Endothelial cell (in vitro differentiated cells): ENCODE measurements at places on chromosomes 11 and 22. TPM values are rescaled to one million over a fixed set of nuclear protein-coding genes. Genes with fewer than 3 reads are reported as not detected.

GRCh38 chr22:46390652-46391301, 55.3 kb downstream of the TRMU start:
- DNase-seq, result no peak

GRCh38 chr11:3046641-3047040, 10.6 kb downstream of the CARS1 start:
- no peak for DNase-seq

GRCh38 chr22:35315141-35315854, 15.6 kb downstream of the TOM1 start:
- no peak for DNase-seq

GRCh38 chr22:43569111-43569510, 157.3 kb downstream of the MPPED1 start:
- no peak for DNase-seq

- no peak for DNase-seq
Measured at GRCh38 chr11:19232910-19233503, 7.7 kb downstream of the E2F8 start.

GRCh38 chr11:130477586-130478203, 29.2 kb downstream of the ADAMTS15 start:
- no peak for DNase-seq

DNA sequence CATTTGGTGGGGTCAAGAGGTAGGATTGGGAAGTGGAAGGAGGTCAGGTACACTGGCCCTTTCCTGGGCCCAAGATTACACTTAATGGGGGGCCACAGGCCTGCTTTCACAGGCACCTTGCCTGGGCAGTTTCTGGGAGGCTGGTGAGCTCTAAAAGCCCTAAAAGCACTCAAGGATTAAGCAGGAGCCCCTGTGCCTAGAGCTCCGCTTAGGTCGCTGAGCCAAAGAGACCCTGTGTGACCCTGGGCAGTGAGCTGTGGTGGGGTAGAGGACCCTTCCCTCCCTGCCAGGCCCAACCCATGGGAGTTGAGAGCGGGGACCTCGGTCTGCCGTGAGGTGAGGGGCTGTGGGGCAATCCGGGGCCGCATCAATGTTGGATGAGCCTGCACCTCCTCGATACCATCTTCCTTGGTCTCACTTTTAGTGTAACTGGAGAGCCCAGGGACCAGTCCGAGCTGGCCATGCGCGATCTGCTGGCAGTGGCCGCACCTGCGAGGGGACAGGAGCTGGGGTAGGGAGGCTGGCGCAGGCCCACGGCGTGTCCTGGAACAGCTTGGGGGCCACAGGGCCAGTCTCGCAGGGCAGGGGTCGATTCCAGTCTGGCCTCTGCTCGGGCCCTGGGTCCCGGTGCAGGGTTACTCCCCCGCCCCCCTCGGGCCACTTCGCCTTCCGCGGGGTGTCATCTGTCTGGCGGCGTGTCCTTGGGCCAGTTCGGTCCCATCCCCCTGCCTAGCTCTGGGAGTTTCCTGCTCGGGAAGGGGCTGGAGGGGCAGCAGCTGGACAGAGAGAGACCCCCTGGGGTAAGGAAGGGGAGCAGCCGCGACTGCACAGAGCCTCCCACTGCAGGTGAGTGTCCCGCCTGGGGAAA, 44.3 kb downstream of the EIF3F start:
- no peak for DNase-seq

DNA sequence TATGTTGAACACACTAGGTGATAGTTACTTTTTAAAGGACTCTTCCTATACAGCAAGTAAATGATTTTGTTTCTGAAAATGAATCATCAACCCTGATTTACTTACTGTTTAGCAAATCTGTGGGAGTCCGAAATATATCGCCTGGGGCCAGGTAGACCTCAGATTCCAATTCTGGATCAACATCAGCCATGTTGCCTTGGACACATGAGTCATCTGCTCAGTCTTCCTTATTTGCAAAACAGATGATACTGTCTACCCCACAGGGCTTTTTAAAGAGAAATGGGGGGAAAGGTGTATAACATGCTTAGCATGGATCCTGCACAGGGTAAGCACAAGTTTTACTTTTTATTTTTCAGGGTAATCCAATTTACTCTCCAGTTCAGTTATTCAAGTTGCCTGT, 324.2 kb downstream of the TENM4 start:
- no peak for DNase-seq

- no peak for DNase-seq
Measured at GRCh38 chr11:77525455-77526091, 51.7 kb upstream of the PAK1 start.

- DNase-seq, result no peak
Measured at GRCh38 chr11:12835286-12835685, 161.1 kb downstream of the TEAD1 start.

DNA sequence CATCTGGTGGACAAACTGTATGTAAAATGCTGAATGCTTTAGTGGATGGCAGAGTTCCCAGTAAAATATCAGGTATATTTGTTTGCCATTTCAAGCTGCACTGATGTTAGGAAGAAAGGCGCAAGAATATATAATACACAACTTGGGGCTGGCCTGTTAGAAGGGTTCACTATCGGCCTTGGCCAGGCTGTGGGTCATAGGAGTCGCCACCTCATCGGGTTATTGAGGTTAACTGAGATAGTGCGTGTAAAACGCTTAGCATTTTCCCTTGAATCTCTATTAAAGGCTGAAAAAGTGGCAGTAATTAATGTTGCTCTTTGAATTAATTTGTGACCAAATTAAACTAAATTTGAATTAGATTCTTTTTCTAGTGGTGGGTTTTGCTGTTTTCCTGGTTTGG, 5.1 kb downstream of the FAM118A start:
- no peak for DNase-seq

DNA sequence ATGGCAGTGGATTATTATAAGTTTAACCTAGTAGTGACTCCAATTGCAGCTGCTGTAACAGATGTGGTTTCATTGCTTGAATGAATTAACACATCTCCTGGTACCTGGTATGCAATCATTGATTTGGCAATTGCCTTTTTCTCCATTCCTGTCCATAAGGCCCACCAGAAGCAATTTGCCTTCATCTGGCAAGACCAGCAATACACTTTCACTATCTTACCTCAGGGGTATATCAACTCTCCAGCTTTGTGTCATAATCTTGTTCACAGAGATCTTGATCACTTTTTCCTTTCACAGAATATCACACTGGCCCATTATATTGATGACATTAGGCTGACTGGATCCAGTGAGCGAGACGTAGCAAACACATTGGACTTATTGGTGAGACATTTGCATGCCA, 128.7 kb upstream of the ZC3H12C start:
- no peak for DNase-seq

GRCh38 chr22:37218399-37218770, 6.1 kb upstream of the SSTR3 start:
- no peak for DNase-seq

- DNase-seq, result no peak
Measured at GRCh38 chr11:112579282-112579681, 318.6 kb upstream of the PLET1 start.

GRCh38 chr22:50082961-50083461, 2.2 kb downstream of the MLC1 start:
- DNase-seq, result no peak

GRCh38 chr11:130157840-130158239, 1.7 kb upstream of the ST14 start:
- no peak for DNase-seq

GRCh38 chr11:125176866-125177265, 12.3 kb downstream of the PKNOX2 start:
- DNase-seq, result no peak

DNA sequence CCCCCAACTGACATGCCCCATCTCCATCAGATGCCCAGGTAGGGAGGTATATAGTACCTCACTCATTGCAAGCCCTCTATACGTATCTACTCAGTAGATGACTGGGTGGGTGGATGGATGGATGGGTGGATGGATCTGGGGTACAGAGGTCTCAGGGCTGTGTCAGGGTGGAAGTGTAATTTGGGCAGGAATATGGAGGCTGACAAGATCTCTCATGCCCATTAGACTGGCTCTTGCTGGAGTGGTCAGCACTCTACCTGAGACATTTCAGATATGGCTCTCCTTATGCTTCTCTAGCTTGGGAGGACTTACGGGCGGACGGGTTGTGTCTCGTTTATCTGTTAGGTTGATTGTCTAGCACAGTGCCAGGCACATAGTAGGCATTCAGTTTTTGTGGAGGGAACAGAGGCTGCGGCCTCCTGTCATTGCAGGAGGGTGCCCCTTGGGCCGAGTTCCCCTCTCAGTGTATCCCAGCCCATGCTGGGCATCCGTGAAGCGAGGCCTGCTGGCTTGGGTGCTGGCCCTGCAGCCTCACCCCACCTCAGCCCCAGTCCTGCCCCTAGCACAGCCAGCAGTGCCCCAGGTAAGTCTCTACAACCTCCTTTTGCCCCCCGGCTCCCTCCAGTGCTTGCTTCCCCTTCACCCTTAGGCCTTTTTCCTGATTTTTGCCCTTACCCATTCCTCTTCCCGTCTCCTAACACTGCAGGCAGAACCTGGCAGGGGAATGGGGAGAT, 13.7 kb downstream of the ROBO3 start:
- no peak for DNase-seq

GRCh38 chr11:47411884-47412746, 3.7 kb downstream of the SLC39A13 start:
- peak; percentile 88 for DNase-seq

DNA sequence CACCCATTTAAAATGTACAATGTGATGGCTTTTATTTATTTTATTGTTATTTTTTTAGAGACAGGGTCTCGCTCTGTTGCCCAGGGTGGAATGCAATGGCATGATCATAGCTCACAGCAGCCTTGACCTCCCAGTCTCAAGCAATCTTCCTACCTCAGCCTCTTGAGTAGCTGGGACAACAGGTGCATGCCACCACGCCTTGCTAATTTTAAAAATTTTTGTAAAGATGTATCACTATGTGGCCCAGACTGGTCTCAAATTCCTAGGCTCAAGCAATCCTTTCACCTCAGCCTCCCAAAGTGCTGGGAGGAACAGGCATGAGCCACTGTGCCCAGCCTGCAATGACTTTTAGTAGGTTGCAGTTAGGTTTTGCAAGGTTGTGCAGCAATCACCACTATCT, 14.3 kb downstream of the CLDN5 start:
- no peak for DNase-seq

DNA sequence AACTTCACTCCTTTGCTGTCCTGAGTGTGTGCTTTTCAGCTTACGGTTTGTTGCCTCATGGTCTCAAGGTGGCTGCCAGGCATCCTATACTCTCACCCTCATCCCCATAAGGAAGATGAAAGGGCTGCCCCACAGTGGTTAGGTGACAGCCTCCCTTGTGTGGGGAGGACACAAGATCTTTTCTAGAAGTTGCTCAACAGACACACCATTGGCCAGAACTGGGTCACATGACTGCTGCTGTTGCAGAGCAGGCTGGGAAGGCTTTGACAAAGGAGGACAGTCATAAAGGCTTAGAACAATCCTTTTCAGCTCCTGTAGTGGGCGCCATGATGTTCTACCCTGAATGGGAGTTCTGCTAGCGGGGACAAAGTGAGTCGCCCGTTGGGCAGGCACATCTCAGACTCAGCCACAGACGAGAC, 69.7 kb upstream of the RASD2 start:
- DNase-seq, result no peak

DNA sequence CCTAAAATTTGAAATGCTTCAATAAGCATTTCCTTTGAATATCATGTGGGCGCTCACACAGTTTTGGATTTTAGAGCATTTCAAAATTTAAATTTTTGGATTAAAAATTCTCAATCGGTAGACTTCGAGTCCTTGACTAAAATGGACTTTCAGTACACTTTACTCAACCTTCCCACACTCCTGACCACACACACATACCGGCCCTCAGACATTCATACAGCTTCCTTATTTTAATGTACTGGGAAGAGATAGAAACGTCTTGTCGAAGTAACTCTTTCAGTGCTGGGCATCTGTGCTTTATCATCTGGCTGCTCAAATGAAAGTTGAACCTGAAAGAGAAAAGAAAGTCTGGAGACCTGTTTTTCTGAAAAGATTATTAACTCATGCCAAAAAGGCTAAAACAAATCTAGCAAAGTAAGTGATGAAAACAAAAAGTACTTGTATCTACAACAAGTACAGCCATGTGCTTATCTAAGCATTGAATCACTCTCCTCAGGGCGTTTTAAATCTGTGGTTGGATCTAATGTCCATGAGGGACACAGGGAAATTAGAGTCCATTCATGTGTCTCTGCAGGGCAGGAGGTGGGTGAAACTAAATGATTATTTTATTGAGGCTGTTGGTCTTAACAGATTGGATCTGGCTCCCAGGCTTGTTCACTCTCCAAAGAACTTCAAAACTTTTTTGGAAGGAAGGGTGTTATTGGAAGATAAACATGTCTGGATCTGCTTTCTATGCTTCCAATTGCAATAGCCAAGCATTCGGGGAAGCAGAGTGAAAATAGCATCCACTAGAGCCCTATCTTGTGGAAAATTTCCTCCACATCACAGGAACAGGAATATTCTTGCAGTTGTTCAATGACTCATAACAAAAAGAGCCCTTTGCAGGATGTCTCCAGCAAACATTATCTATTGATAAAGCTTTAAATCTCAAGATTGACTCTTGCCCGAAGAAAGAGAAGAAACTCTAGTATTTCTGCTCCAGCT, 47.0 kb downstream of the CARD18 start:
- DNase-seq, result no peak

GRCh38 chr11:9230296-9230695, 34.9 kb downstream of the DENND5A start:
- DNase-seq, result no peak

DNA sequence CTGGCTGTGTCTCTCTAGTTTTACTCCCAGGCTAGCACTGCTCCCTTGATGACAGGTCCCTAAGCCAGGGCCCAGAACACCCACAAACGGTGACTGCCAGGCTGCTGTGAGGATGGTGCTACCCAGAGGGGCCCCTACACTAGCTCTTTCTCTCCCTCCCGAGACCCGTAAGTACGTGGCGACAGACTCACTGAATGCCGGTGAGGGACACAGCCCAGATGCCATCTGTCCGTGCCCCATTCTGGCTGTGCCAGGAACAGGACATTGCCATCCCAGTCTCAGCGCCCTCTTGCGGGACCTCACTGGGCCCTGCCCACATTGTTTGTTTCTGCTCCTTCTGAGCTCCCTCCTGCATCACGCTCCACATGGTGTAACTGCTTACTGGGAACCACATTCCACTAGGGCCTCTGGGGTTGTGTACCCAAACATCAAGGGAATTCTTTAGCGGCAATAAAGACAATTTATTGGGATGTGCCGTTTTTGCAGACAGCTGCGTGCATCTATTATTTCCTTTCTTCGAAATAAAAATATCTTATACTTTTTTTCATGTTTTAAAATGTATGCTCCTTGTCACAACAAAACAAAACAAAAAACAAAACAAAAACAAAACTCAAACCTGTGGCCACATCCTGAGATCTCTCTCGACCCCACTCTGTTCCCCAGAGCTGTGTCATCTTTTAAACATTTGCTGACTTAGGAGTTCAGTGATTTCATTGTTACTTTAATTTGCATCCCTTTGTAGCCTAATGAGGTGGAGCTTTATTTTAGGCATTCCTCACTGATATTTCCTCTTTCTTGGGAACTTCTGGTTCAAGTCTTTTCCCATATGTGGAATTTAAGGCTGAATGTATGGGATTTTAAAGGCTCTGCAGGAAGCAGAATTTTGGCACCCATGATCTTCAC, 4.4 kb upstream of the TPCN2 start:
- DNase-seq, result peak; percentile 63

PNPLA3 gene
- 18.3 TPM for total RNA-seq

ADAMTS8 gene
- 0.31 TPM for total RNA-seq

MS4A6A gene
- total RNA-seq, result not detected

OR51E2 gene
- not detected for total RNA-seq

KCNE3 gene
- 29.4 TPM for total RNA-seq

MOV10L1 gene
- total RNA-seq, result not detected

DERL3 gene
- 1.3 TPM for total RNA-seq

POU2AF3 gene
- 0.28 TPM for total RNA-seq

TSPAN32 gene
- 0.23 TPM for total RNA-seq

SCGB2A2 gene
- total RNA-seq, result not detected

KLHL35 gene
- 2.8 TPM for total RNA-seq

RIMBP3C gene
- 0.18 TPM for total RNA-seq

NLRP14 gene
- total RNA-seq, result 0.13 TPM
